ENCODE measurements at places on chromosomes 13 and 19. TPM values are rescaled to one million over a fixed set of nuclear protein-coding genes. Genes with fewer than 3 reads are reported as not detected.

GRCh38 chr13:37923236-37923635, 53.7 kb upstream of the TRPC4 start:
- H3K36me3 ChIP-seq: no peaks in the 10 kb centered on the region
- no peak overlapping the region for H3K4me3 ChIP-seq
- no peaks in the 10 kb centered on the region for H3K27me3 ChIP-seq
- no peaks in the 10 kb centered on the region for H3K4me1 ChIP-seq

MBNL2 gene
- 48.3 TPM for total RNA-seq

MYO1F gene
- total RNA-seq: 234 TPM

ZNF497 gene
- 0.44 TPM for total RNA-seq

DNA sequence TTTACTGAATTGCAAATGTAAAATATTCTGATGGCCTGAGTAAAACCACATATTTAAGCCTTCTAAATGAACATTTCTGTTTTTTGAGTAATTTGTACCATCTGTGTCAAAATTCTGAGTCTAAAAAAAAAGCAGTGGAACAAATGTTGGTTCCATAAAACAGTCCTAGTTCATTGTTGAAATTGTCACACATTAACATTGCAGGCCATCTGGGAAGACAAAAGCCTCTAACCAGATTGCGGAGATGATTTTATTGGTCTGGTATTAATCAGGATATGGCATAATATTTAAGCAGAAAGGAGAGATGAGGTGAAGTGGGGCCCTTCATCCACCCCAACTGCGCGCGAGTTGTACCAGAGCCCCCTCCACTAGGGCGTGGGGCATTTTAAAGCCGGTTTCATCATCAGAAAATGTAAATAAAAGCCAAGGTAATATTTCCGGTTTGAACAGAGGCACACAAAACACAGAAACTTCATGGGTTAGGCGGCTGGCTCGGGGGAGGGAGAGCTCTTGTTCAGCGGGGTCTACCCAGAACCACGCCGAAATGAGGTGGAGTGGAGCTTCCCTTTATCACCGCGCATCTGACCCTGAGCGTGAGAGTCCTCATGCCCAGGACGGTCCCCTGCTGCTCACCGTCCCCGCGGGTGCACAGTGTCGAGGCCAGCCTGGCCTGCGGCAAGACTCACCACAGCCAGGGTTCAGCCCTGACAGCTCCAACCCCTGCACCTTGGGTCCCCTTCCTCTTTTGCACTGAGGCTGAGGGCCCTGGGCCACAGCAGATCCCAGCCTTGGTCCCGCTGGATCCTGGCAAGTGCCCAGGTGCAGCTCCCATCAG, 169.2 kb downstream of the URI1 start:
- no peak overlapping the region for H3K27ac ChIP-seq
- peaks cover 8% of the 10 kb centered on the region for H3K4me1 ChIP-seq
- DNase-seq: no peak
- H3K27me3 ChIP-seq: no peaks in the 10 kb centered on the region
- no peak overlapping the region for H3K4me3 ChIP-seq

KLF1 gene
- 13.0 TPM for total RNA-seq

LRFN3 gene
- total RNA-seq: 18.2 TPM

IGSF23 gene
- not detected for total RNA-seq

DNA sequence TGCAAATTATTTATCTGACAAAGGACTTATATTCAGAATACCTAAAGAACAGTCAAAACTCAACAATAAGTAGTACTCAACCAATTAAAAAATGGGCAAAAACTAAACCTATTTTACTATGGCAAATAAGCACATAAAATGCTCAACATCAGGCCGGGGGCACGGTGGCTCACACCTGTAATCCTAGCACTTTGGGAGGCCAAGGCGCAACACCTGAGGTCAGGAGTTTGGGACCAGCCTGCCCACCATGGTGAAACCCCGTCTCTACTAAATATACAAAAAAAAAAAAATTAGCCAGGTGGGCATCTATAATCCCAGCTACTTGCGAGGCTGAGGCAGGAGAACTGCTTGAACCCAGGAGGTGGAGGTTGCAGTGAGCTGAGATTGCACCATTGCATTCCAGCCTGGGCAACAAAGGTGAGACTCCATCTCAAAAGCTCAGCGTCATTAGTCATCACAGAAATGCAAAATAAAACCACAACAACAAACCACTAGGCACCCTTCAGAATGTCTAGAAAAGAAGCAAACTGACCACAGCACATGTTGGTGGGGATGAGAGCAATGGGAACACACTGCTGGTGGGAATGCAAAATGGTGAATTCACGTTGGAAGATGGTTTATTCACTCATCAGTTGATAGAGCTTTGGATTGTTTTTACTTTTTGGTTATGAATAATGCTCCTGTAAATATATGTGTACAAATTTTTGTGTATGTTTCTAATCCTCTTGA, 180.6 kb upstream of the SOX1 start:
- H3K36me3 ChIP-seq: no peaks in the 10 kb centered on the region
- no peaks in the 10 kb centered on the region for H3K27me3 ChIP-seq
- no peaks in the 10 kb centered on the region for H3K4me1 ChIP-seq

Measured in spleen (tissue), 13 donors.